ENCODE measurements at places on chromosomes 5 and 9.

DNA sequence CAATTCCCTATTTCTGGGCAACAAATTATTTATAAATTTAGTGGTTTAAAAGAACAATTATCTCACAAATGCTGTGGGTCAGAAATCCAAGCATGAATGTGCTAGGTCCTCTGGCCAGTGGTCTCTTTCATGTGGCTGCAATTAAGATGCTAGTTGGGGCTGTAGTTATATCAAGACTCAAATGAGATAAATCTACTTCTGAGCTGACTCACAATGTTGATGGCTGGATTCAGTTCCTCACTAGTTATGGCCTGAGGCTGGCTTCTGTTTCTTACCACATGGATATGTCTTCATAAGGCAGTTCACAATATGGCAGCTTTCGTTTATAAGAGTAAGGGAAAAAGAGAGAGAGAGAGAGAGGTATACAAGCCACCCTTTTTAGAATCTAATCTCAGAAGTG lies 717.0 kb downstream of the PRELID2 start:
- H3K4me3 ChIP-seq: no peak overlapping the region
- H3K4me1 ChIP-seq: no peaks in the 10 kb centered on the region
- no peaks in the 10 kb centered on the region for H3K36me3 ChIP-seq

DNA sequence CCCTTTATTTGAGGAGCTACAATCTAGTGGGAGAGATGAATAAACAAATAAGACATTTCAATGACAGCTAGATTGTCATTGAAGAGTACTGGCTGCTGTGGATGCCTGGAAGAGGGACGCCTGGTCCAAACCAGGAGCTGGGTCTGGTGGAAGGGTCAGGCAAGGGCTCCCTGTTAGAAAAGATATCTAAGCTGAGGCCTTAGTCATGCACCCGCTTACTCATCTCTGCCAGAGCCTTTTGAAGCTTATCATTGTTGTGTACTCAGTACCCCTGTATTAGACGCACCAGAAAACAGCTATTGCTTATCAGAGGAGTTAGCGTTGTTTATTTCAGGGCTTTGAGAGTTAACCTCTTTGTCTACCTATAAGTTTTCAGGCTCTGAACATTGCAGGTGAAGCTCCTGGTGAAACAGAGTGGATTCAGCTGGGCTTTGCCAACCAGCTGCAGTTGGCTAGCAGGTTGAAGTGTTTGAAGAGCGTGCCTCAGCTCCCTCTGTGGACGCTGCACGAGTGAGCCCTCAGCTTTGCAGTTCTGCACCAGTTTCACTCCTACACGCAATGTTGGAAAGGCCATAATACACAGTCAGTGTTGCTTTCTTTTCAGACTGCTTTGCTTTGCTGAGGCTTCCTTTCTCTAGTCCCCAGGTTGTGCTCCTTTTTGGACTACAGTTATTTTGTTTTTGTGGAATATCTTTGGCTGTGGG lies 5.6 kb upstream of the GPR151 start:
- H3K36me3 ChIP-seq: no peaks in the 10 kb centered on the region
- no peak overlapping the region for H3K27ac ChIP-seq
- H3K27me3 ChIP-seq: peaks cover 2% of the 10 kb centered on the region
- DNase-seq: no peak

DNA sequence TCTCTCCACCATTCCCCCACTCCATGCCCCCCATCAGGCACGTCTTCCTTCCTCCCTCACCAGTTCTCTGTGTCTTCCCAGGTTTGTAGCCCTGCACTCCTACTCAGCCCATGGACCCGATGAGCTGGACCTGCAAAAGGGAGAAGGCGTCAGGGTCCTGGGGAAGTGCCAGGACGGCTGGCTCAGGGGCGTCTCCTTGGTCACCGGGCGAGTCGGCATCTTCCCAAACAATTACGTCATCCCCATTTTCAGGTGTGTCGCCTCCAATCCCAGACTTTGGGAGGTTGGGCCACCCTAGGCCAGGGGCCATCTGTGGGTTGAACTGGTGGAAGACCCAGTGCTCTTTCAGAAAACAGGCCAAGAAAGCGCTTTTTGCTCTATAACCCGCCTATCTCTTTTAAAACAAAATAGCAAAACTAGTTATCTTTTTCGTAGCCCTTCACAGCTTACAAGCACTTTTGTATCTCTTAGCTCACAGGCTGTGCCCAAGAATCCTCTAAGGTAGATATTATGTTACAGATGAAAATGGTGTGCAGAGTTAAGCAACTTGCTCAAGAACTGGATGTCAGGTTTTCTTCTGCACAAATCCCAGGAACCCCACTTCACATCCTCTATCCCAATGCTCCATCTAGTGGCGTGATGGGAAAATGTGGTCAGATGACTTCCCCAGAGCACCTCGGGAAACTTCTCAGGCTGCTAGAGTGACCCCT lies 56.2 kb downstream of the PLAC8L1 start:
- H3K36me3 ChIP-seq: no peaks in the 10 kb centered on the region
- H3K27me3 ChIP-seq: peaks cover 9% of the 10 kb centered on the region
- H3K4me1 ChIP-seq: no peaks in the 10 kb centered on the region
- H3K27ac ChIP-seq: no peak overlapping the region
- peak; percentile 58 for DNase-seq

- peaks cover 3% of the 10 kb centered on the region for H3K4me1 ChIP-seq
- no peak overlapping the region for H3K4me3 ChIP-seq
- peaks cover 3% of the 10 kb centered on the region for H3K27me3 ChIP-seq
- no peak overlapping the region for H3K27ac ChIP-seq
These were observed 452.7 kb downstream of the BNC2 start for GRCh38 chr9:16417749-16418148.
